ENCODE measurements at places on chromosomes 2 and 18.

- no peak for DNase-seq
Observed at GRCh38 chr18:45926691-45927090, 40.4 kb downstream of the EPG5 start.

- DNase-seq: no peak
Observed at GRCh38 chr2:134079373-134079772, 174.5 kb upstream of the MGAT5 start.

- no peak for DNase-seq
Observed at GRCh38 chr2:72236445-72237067, 88.9 kb upstream of the CYP26B1 start.

- no peak for DNase-seq
Observed at GRCh38 chr2:47266939-47267710, 112.0 kb upstream of the STPG4 start.

DNA sequence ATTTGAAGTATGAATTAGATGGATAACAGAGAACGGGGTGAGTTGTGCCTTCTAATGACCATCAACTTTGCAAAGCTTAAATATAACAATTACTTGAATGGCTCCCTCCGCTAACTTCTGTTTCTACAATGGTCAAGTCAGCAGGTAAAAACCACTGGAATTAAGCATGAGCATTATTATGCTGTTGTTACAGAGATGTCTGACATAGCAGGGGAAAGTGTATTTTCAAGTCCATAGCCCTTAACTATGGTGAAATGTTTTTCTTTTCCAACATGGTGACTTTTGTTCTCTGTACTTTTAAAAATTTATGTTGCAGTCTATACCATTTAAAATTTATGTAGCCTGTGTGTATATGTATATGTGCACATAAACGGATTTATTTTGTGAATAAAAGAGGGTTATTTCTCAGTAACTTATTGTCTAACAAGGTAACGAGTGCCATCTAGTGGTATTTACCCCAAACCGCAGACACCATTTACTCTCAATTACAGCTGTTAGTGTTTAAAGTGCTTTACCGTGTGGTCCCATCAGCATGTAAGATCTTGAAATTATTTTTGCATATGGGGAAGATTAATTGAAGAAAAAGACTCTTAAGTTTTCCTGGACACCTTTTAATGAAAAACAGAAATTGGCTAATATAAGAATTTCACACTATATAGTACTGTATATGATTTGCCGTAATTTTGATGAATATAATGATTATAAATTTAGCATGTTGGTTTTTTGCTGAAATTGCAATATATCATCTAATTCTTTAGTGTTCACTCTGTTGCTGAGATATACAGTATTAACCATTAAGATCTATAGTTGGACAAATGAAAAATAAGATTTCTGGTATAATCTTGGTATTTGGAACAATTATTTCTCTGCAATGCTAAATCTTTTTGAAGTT lies 78.2 kb downstream of the UBE2E3 start:
- peak; percentile 31 for DNase-seq

GRCh38 chr2:16911746-16912145 lies 246.1 kb upstream of the CYRIA start:
- no peak for DNase-seq

- no peak for DNase-seq
Observed at GRCh38 chr2:127128445-127128904, 21.5 kb upstream of the BIN1 start.

DNA sequence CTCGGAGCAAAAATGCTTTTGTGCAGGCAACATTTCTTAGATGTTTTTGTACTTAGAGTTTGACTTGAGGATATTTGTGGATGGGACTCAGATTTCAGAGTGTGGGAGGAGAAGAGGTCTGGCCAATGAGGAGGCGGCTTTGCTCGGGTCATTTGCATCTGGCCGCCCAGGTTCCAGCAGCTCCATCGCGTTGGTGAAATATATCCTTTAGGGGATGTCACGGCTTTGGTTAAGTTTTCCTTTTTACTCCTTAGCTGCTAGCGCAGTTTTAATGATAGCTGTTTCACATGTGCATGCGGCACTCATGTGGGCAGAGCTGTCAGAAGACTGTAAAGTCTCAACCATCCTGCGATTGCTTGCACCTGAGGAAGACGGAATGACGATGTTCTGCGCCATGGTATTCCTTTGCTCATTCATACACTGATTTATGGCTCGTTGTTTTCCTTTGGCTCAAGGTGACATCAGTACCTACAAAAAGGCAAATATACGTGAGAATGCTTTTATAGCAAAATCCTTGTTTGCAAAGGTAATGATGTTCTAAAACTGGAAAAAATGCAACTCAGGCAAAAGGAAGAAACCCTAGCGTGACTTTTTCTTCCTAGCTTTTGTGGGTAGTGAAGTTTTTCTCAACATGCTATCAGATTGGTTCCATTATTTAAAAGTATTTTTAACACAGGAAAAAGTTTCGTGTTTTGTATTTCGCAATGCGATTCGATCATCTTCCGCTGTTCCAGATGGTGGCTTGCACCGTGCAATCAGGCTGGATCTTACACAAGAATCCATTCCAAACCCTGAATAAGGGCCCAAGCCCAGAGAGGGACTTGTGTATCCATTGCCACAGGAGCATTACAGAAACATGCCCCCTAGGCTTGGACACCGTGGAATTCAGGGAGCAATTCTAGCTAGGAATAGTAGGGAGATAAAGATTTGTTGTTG lies 70.5 kb upstream of the ZNF516 start:
- no peak for DNase-seq

GRCh38 chr2:237020090-237020489 lies 65.6 kb upstream of the COPS8 start:
- no peak for DNase-seq

All from stimulated activated CD8-positive, alpha-beta memory T cell treated with anti-CD3 and anti-CD28 coated beads, Interleukin-7, amount 100 ng/mL, for 4 hours (primary cell).